ENCODE measurements at places on chromosomes 3 and 15.

DNA sequence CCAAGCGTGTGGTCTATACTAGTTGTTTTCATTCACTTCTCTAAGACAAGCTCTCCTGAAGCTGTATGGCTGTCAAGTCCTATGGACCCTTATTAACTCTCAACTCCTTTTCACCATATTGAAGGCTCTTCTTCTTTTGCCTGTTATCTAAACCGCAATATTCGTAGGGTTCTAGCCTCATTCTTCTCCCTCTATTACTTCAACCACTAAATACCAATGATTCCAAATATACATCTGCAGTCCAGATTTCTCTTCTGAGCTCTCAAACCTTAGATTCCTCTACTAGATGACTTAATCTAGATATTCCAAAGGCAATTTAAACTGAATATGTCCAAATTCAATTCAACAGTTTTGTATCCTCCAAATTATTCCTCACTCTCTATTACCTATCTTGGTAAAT is 24.6 kb downstream of the AQR start:
- DNase-seq, result no peak

DNA sequence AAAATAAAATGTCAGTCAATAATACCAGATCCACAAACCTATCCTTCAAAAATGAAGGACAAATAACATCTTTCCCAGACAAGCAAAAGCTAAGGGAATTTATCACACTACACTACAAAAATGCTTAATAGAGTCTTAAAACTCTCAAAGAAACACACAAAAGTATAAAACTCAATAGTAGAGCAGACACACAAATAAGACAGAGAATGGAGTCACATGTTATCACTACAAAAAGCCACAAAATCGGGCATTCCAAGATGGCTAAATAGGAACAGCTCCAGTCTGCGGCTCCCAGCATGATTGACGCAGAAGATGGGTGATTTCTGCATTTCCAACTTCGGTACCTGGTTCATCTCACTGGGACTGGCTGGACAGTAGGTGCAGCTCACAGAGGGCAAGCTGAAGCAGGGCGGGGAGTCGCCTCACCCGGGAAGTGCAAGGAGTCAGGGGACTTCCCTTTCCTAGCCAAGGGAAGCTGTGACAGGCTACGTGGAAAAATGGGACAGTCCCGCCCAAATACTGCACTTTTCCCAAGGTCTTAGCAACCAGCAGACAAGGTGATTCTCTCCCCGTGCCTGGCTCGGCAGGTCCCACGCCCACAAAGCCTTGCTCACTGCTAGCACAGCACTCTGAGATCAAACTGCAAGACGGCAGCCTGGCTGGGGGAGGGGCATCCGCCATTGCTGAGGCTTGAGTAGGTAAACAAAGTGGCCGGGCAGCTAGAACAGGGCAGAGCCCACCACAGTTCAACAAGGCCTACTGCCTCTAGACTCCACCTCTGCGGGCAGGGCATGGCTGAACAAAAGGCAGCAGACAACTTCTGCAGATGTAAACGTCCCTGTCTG is 46.3 kb downstream of the SENP7 start:
- DNase-seq, result no peak

GRCh38 chr3:73364517-73364916 is 260.2 kb downstream of the PDZRN3 start:
- no peak for DNase-seq

DNA sequence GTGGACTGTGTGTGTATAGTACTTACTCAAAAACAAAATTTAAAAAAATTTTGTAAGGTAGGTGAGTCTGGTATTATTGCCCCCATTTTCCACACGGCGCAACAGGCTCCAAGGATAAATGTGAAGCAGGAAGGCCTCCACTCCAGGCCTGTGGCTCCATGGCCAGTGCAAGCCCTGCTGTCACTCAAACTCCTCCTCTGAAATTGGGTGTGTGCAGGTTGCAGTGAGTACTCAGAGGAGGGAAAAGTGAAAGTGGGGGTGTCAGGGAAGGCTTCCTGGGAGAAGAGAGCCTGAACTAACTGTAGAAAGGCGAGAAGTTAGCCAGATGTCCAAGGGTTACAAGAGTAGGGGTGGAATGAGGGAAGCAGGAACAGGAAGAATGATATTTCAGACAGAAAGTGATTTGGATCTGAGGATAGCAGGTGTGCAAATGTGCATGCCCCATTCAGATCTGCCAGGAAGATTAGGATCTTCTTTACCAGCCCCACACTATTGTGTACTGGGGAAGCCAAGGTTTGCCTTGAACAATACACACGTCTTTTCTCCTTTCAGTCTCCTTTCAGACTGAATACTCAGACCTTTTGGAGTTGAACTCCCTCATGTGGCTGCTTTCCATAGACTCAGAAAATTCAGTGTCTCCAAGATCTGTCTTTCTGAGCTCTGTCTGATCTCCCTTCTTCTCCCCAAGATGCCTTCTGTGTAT is 48.7 kb upstream of the RYK start:
- peak; percentile 55 for DNase-seq

GRCh38 chr3:143831994-143832393 is 16.3 kb downstream of the SLC9A9 start:
- no peak for DNase-seq

- DNase-seq, result no peak
Measured at GRCh38 chr3:187889601-187890404, 144.5 kb upstream of the BCL6 start.

DNA sequence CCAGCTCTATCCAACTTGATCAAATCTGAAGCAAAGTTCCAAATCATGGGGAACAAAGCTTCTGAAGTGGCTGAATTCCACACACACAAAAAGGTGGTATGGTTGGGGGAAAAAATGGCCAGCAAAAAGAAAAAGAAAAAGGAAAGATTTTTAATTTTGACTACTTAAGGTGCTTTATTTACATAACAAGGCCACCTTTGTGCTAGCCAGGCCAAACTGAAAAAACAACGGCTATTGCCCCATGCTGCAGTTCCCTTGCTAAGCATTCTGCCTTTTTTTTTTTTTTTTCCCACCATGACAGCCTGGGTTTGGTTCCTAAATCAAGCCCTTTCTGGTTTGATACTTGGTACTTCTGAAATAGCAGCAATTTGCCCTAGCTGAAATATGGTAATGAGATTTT is 66.5 kb upstream of the DAZL start:
- DNase-seq, result no peak

GRCh38 chr3:2391896-2392295 is 293.2 kb downstream of the CNTN4 start:
- no peak for DNase-seq

DNA sequence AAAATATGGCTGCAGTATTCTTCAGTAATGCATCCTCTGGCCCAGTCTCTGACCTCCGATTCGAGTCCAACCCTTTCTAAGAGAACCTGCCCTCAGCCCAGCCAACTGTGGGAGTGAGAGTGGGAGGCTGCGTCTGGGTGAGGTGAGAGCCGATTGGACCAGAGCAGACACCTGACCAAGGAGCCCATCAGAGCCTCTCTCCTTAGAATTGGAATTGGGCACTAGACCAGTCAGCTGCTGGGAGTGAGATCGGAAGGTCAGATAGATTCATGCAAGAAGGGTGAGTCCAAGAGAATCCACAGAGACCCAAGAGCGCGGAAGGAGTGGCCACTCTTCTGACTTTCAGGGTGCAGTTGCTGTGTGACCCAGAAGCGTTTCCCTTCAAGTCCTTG is 10.2 kb downstream of the RASL12 start:
- no peak for DNase-seq

GRCh38 chr3:61117045-61117898 is 134.0 kb downstream of the FHIT start:
- no peak for DNase-seq

- no peak for DNase-seq
Measured at GRCh38 chr3:9955067-9955502, 2.9 kb upstream of the PRRT3 start.

DNA sequence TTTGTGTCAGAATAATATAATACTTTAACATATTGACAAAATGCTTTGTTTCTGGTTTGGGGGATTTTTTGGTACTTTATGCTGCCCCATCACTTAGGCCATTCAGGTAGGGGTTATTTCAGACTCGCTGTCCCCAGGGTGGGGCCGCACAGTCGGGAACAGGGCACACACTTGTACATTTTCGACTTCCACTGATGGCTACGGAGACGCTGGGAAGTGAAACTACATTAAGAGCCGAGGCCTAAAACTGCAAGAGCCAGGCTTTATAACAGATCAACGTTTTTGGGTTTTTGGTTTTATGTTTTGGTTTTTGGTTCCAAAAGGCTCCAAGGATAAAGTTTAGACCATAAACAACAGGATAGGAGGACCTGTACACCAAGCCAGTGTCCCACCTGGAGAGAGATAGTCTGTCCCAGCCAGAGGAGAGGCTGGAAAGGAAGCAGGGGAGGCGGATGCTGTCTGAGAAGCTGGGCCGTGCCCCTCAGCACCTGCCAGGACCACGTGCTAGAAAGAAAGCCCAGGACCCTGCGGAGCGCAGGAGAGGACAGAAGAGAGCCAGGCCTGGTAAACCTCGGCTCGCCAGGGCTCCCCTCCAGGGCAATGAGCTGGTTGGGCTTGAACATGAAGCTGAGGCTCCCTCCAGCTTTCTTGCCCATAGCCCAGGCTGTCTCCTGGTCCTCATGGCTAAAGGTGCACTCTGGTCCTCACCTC is 111.7 kb downstream of the CHSY1 start:
- peak; percentile 74 for DNase-seq

DNA sequence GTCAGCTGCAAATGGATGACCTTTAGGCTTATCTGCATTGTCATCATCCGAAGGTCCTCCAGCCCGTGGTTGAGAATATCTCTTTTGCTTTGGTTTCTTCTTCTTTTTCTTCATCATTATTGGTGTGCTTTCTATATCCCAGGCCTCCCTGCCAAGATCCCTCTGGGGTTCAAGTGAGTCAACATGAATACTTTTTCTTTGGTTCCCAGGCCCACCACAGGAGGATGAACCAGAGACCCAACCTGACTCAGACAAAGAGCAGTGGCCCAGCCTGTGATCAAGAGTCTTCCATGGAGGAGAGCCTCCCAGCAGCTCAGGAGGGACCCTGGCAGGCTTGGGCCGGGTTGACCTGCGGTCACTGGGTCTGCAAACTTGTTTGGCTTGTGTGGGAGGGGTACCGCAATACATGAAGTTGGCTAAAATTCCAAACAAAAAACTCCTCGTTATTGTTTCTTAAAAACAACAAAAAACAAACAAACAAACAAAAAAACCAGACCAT is 104.2 kb downstream of the MAP4 start:
- no peak for DNase-seq

DNA sequence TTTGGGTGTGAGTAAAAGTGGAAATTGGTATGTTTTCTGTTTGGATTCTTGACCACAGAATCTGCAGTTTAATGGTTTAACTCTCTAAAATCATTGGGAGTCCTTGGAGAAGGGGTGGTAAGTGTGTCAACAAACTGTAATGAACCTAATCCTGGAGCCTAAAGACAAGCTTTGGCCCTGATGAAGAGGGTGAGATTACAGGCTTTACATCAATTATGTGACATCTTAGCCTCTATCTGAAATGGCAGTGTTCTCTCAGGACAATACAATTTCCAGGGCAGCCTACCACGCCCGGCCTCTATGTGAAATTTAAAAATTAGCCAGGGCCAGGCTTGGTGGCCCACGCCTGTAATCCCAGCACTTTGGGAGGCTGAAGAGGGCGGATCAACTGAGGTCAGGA is 4.3 kb upstream of the PKM start:
- no peak for DNase-seq

DNA sequence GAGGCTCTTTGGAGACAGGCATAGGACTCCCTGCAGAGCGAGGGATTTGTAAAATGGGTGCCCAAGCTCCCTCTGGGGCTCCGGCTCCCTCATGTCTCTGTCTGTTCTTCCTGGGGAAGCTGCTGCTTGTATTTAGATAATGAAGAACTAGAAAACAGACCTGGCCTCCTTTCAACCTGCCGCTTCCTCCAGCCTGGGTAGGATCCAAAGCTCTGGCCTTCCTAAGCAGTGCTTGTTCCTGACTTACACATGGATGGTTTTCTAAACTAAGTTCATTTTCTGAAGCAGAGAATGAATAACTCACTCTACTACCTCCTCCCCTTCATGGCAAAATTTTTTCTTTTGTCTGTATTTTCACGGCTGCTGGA is 36.9 kb upstream of the MYZAP start:
- DNase-seq, result no peak

GRCh38 chr3:162610261-162610660 is 1113.7 kb downstream of the OTOL1 start:
- DNase-seq, result no peak

GRCh38 chr3:151124476-151124875 is 39.0 kb downstream of the MED12L start:
- DNase-seq, result no peak

DNA sequence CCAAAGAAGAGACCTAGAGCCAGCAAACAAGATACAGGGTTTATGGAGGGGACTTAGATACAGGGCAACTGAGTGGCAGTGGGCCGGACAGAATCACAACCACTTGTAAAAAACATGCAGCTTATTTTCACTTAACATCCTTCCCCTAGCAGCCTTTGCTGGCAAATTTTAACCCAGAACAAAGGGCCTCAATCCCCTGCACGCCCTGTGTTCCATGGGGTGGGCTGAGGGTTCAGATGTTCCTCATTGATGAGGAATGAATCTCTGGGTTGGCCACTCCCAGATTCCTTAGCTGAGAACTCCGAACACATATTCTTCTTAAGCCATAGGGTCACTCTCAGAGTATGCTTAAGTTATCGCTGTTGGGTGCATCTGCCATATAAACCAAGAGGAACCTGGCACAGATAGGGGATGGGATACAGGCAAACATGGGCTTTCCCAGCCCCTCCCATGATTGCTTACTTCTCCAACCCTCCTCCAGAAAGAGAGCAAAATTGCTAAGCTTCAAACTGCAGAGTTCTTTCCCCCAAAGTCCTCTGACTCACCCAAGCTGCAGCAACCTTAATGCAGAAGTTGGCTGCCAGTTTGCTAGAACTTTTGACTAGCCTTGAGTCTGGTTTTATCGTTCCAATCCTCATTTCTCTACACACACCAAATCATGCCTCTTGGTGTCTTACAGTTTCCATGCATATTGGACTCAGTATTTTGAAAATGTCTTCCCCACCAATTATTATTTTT is 146.9 kb downstream of the CD47 start:
- DNase-seq, result no peak

DNA sequence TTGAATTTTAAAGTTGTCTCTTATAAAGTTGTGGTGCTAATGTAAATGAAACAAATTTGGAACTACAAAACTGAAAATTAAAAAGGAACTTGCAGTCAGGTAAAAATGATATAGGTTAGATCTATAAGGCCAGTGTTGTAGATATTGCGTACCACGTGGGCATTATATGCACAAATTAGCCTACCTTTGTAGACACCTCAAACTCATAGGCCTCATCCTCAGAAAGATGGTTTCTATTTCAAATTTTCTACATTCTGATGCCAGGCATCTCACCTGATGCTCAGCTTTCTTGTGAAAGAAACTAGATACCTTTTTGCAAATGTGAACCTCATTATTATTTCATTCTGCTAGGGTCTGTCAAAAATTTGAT is 25.6 kb downstream of the TMEM207 start:
- no peak for DNase-seq

GRCh38 chr3:115325539-115325938 is 178.5 kb upstream of the ZBTB20 start:
- DNase-seq, result peak; percentile 44

DNA sequence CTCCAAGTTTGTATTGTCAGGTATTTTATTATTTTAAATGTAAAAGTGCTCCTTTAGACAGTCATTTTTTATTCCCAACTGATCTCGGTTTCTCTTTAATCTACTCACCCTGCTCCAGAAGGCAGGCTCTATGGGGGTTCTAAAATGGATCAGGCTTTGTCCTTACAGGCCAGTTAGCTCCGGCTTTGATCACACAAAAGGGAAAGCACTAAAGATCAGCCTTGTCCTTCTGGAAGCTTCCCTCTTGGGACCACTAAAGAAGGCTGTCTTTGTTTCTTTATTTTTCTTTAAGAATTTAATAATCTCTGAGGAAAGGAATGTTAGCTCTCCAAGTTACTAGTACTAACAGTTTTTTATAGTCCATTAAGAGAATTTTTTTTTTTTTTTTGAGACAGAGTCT is 560.5 kb upstream of the ZNF717 start:
- DNase-seq, result no peak

Data from RPMI8226 (cell line).